Activated naive CD8-positive, alpha-beta T cell treated with anti-CD3 and anti-CD28 coated beads for 36 hours (primary cell): ENCODE measurements at places on chromosomes 4 and X.

DNA sequence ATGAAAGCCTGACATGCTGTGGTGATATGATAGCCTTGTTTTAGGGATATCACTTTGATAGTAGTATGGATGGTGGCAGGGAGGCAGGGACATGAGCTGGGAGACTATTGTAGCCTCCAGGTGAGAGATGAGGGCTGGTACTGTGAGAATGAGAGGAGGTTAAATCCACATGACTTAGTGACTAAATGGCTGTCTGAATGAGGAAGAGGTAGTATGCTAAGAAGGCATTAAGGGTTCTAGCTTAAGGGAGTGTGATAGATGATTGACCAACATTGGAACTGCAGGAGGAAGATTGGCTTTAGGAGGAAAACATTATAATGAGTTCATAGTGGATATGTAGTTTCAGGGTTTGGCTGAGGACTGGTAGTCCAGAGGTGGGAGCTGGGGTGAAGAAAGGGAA is 195.0 kb upstream of the ANK2 start:
- no peaks in the 10 kb centered on the region for H3K27me3 ChIP-seq
- no peak overlapping the region for H3K27ac ChIP-seq
- no peak overlapping the region for H3K4me3 ChIP-seq
- no peaks in the 10 kb centered on the region for H3K36me3 ChIP-seq

DNA sequence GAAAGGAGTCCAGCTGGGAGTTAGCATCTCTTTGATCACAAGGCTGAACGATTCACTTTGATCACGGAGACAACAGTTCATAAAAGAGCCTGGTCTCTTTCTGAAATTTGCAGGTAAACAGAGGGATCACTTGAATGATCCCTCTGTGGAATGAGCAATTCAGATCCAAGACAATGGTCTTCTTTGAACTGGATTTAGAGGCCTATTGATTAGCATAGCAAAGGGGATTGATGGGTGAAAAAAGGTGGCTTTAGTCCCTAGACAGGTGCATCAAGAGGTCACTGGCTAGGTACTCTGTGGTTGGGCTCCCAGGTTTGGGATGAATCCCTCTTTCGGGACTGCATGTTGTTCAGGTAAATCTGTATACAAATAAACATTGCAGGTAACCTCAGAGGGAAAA is 223.8 kb upstream of the TAPT1 start:
- H3K4me1 ChIP-seq = no peaks in the 10 kb centered on the region
- no peak overlapping the region for H3K4me3 ChIP-seq
- no peaks in the 10 kb centered on the region for H3K36me3 ChIP-seq

GRCh38 chrX:134847133-134847532 is 143.7 kb upstream of the SMIM10 start:
- no peaks in the 10 kb centered on the region for H3K27me3 ChIP-seq
- H3K27ac ChIP-seq = no peak overlapping the region
- no peak for DNase-seq
- no peak overlapping the region for H3K4me3 ChIP-seq

GRCh38 chrX:39893417-39894338 is 204.1 kb downstream of the BCOR start:
- no peaks in the 10 kb centered on the region for H3K36me3 ChIP-seq
- peaks cover 20% of the 10 kb centered on the region for H3K4me1 ChIP-seq
- H3K4me3 ChIP-seq = no peak overlapping the region
- no peak for DNase-seq

DNA sequence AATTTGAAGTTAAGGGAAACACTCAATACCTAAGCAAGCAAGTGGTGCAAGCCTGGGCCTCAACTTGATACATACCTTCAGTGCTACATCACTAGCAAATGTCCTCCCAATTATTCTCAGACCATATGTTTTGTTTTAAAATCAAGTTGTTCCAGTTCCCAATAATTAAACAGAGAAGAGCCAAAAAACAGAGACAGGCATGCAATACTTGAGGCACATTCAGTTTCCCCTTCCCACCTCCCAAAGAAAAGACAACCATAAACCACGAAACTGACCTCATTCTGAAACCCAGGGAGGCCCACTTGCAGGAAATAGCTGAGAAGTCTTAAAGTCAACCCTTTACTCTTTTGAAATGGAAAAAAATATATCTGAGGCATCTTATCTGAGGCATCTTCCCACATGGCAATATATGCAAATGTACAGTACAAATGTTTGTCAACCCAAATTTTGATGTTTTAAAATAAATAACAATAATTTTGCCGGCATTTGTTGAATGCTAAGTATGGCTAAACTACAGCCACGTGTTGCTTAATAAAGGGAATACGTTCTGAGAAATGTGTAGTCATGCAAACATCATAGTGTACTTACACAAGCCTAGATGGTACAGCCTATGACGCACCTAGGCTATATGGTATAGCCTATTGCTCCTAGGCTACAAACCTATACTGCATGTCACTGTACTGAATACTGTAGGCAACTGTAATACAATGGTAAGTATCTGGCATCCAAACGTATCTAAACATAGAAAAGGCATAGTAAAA is 147.5 kb downstream of the TSPAN5 start:
- no peak overlapping the region for H3K4me3 ChIP-seq
- peak; percentile 45 for DNase-seq
- peaks cover 38% of the 10 kb centered on the region for H3K4me1 ChIP-seq
- no peaks in the 10 kb centered on the region for H3K27me3 ChIP-seq
- H3K27ac ChIP-seq = peak overlapping the region; percentile 28
- H3K36me3 ChIP-seq = peaks cover 9% of the 10 kb centered on the region
